GM13976 (cell line): ENCODE measurements at places on chromosomes 2 and 18.

GRCh38 chr18:76452357-76452756 is 42.7 kb downstream of the ZNF516 start:
- no peak for DNase-seq

DNA sequence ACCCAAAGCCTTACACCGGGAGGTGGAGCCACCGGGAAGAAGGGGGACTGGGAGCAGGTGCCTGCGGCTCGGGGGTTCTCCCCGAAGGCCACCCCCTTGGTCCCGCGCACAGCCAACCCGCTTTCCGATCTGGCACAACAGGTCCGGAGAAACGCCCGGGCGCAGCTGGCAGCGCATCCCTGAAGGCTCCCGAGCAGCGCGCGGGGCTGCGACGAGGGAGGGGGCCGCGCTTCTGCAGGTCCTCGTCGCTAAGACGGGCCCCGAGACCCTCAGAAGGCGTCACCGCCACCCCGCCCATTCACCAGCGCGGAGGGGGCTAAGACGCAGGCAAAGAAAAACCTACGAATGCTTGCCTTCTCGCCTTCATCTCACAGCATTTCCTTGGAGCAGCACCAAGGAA is 1.8 kb downstream of the CBLN2 start:
- DNase-seq, result no peak

DNA sequence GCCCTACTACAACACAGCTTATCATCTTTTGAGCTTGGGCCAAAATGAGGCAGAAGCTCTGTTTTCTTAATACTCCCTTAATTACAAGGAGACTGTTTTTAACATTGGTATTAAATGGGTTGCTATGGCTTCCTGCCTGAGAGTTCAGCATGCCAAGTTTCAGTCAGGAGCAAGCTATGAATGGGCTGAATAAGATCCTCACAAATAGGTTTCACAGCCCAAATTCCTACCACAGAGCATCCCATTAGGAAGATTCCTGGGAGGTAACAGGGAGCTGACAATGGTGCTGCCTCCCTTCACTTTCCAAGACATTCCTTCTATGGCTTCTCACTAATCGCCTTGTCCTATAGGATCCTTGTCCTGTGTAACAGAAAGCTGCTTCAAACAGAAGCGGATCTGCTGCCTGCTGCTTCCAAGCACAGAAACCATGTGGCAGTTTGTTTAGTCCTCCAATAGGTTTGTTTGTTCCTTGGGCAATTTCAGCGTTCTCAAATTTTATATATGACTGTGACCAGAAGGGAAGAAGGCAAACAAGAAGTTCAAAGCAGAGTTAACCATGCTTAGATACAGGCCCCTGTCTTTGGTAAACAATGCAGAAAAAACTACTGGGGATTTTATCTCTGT is 70.9 kb downstream of the NCKAP5 start:
- DNase-seq, result no peak

DNA sequence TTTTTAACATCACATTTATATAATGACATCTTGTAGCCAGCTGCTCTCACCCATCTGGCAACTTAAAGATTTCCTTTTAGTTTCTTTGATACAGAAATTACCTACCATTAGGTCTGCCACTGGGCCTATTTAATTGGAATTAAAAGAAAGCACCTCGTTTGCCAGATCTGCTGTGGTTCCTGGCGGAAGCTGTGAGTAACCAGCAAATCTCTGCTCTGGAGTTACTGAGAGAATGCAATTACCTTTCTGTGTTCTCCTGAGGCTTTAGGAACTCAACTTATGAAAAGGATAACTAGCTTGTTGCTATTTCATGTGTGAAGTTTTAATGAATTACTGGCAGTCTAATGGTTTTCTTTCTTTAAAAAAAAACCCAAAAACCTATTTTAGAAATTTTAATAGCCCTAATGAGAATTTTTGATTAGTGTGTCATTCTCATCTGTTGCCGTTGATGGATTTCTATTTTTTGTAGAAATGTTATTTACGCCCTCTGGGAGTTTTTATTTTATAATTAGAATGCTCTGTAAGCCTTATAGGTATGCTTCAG is 69.7 kb upstream of the LYPD6B start:
- no peak for DNase-seq

- no peak for DNase-seq
Measured at GRCh38 chr2:47815764-47816163, 32.8 kb downstream of the MSH6 start.

- no peak for DNase-seq
Measured at GRCh38 chr2:180599804-180600203, 380.6 kb upstream of the UBE2E3 start.

- no peak for DNase-seq
Measured at GRCh38 chr2:111687911-111688310, 196.1 kb downstream of the ANAPC1 start.

DNA sequence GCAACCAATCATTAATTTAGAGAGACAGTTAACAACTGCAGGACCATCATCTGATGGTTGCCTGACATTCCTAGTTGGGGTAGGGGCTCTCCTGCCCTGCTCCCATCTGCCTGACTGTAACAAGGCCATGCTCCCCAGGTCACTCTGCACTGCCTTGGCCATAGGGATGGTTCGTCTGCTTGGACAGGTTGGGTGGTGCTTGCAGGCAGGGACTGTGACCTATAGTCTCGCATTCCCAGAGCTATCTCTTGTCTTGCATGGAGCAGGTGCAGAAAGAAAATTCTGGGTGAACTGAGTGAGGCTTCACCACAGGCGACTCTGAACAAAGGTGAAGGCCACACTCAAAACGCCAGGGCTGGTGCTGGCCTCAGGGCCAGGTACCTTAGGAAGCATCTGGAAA is 64.7 kb downstream of the EMILIN2 start:
- DNase-seq, result no peak

- no peak for DNase-seq
Measured at GRCh38 chr2:9846554-9846953, 3.3 kb downstream of the TAF1B start.

DNA sequence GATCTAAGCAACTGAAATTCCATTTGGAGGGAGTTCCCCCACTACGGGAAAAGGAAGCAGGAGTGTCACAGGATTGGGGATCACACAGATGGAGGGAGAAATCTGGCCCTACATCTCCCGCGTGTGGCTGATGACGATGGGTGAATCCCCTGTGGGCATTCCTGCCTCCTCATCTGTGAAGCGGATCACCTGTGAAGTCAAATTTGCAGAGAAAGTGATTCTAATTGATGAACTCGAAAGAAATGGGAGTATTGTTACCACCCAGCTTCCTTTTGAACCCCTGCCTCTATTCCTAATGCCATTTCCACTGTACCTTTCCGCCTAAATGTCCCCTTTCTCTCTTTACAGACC is 92.0 kb downstream of the CMPK2 start:
- no peak for DNase-seq
